ENCODE measurements at places on chromosomes 7 and 10. TPM values are rescaled to one million over a fixed set of nuclear protein-coding genes. Genes with fewer than 3 reads are reported as not detected.

The RASA4B gene
- 2.1 TPM for total RNA-seq

The EBLN1 gene
- total RNA-seq = not detected

The OR6B1 gene
- not detected for total RNA-seq

The CALHM1 gene
- not detected for total RNA-seq

The CAMK1D gene
- 6.3 TPM for total RNA-seq

The TMEM120A gene
- total RNA-seq = 43.8 TPM

The FAM20C gene
- total RNA-seq = 43.9 TPM

The PDE1C gene
- total RNA-seq = 3.8 TPM

The KLLN gene
- 0.63 TPM for total RNA-seq

The SLC18A3 gene
- total RNA-seq = not detected

The CCDC172 gene
- not detected for total RNA-seq

The HOXA5 gene
- 3.7 TPM for total RNA-seq

Measured in A549 treated with GW870086 at 1 μM for 4 hours (cell line).